H1 (cell line): ENCODE measurements at places on chromosomes 7 and 10. TPM values are rescaled to one million over a fixed set of nuclear protein-coding genes. Genes with fewer than 3 reads are reported as not detected.

TDRD1 gene
- total RNA-seq = 0.71 and 0.92 TPM in 2 replicates

KLF14 gene
- total RNA-seq = not detected in 2 replicates

- no peak overlapping the region for H3K4me3 ChIP-seq
- no peak for DNase-seq
- no peaks in the 10 kb centered on the region for H3K27me3 ChIP-seq
- H3K27ac ChIP-seq = no peak overlapping the region
- H3K36me3 ChIP-seq = no peaks in the 10 kb centered on the region
- H3K4me1 ChIP-seq = peaks cover 14% of the 10 kb centered on the region
Observed at GRCh38 chr10:71647526-71648253, 71.9 kb downstream of the C10orf105 start.

- H3K4me3 ChIP-seq = no peak overlapping the region
- H3K27me3 ChIP-seq = no peaks in the 10 kb centered on the region
- no peak overlapping the region for H3K27ac ChIP-seq
- no peak for DNase-seq
Observed at GRCh38 chr10:108849186-108849585, 1074.1 kb downstream of the XPNPEP1 start.

DNA sequence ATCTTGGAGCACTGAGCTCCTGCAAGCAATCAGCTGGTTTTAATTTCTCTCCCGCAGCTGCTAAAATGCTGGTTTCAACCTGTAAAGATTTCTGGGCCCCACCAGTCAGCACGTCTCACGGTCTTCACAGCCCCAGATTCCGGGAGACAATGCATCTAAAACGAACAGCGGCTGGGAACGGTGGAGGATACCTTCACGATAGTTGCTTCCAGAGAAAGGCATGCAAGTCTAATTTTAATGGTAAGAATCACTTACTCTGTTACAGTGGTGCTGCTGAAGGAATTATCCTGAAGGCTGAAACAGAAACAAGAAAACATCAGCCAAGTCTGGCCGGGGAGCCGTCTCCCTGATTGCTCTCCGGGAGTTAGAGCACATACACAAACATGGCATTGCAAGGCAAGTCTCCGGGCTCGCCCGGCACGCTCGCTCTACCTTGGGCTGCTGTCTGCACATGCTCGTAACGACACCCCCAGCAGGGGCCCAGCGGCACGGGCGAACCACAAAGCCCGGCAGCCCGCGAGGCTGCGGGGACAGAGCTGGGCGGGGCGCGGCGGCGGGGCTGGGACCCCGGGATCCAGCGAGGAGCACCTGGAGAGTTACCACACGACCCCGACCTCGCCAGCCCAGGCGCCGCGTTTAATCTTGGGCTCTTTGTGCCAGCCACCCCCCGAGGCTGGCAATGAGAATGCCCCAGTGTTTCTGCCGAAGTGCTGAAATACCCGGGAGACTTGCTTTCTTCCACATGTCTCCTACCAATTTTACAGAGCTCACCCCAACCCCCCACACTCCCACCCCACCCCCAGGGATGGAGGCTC is at the start of gene FAM13C:
FAM13C (minus strand) TSS at position 406 of the 815 bp plus-strand sequence; CDS start at position 317, 89 bp downstream.
- no peak within 1 kb of the TSS for H3K27ac ChIP-seq
- peak within 1 kb of the TSS; percentile 44 for H3K4me3 ChIP-seq
- DNase-seq = peak; percentile 84
- H3K27me3 ChIP-seq = peaks cover 2% of the 10 kb centered on the region; the same call in 1 of the 2 replicates
- H3K4me1 ChIP-seq = no peaks in the 10 kb centered on the region

GRCh38 chr10:16847644-16848043 is 30.4 kb upstream of the RSU1 start:
- no peaks in the 10 kb centered on the region for H3K4me1 ChIP-seq
- no peak for DNase-seq
- H3K27ac ChIP-seq = no peak overlapping the region
- no peaks in the 10 kb centered on the region for H3K27me3 ChIP-seq

DNA sequence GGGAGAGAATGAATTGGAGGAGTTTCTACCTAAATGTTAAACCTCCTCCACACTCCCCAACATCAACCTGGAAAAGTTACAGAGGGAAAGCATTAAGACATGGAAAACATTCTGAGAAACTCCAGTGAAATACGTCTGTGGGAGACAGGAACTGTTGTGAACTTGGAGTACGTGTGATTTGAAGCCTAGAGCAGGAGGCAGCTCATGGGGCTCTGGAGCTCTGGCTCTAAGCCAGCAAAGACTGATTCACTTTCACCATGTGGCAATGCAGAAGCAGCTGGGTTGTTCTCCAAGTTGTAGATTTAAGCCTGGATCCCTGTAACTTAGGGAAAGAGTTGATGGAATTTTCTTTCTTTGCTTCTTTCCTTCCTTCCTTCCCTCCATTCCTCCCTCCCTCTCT is 503.2 kb downstream of the NRG3 start:
- H3K4me3 ChIP-seq = no peak overlapping the region
- DNase-seq = no peak
- no peak overlapping the region for H3K27ac ChIP-seq
- no peaks in the 10 kb centered on the region for H3K27me3 ChIP-seq
- H3K4me1 ChIP-seq = no peaks in the 10 kb centered on the region

DNA sequence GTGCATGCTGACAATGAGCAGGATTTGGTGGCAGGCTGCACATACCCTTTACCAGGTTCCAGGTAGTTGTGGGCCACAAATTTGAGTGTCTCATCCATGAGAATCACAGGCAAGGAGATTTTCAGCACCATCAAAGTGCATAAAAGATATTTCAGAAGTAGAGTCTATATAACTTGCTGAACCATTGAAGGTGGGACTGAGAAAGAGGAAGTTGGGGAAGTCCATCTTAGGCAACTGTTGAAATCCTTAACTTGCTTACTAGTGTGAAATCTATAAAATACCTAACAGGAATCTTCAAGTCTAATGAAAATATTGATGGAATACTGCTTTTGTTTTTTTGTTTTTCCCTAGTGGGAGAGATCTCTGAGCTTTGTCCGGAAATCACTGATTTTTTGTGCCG is 325.1 kb upstream of the PLXDC2 start:
- peaks cover 1% of the 10 kb centered on the region; the same call in 1 of the 2 replicates for H3K4me1 ChIP-seq
- no peak overlapping the region for H3K4me3 ChIP-seq
- no peaks in the 10 kb centered on the region for H3K27me3 ChIP-seq
- H3K27ac ChIP-seq = no peak overlapping the region
- no peaks in the 10 kb centered on the region for H3K36me3 ChIP-seq
- no peak for DNase-seq

- no peak overlapping the region for H3K4me3 ChIP-seq
- H3K36me3 ChIP-seq = no peaks in the 10 kb centered on the region
- H3K27ac ChIP-seq = no peak overlapping the region
- 0 out of 2 replicates have a peak, but pooled peaks cover under 1% of the 10 kb centered on the region for H3K4me1 ChIP-seq
- no peak for DNase-seq
- no peaks in the 10 kb centered on the region for H3K27me3 ChIP-seq
Observed at GRCh38 chr10:129328546-129328945, 138.5 kb upstream of the MGMT start.

DNA sequence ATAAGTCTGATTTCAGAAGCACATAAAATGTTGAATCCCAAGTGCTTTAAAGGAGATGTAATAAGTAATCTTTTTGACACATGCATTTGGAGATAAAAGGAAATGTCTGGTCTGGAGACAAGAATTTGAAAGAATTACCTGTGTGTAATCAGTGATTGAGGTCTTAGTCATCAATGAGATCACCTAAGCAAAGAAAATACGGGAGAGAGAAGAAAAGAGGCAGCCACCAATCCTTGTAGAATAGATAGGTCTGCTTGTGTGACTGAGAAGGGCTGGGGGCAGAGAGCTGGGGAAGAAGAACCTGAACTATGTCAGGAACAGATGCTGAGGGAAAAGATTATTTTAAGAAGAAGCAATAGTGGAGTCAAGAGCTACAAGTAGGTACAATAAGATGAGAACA is 49.3 kb upstream of the ITPRID1 start:
- no peak for DNase-seq
- peaks cover 6% of the 10 kb centered on the region for H3K4me1 ChIP-seq
- H3K27me3 ChIP-seq = peaks cover 9% of the 10 kb centered on the region
- no peaks in the 10 kb centered on the region for H3K36me3 ChIP-seq

DNA sequence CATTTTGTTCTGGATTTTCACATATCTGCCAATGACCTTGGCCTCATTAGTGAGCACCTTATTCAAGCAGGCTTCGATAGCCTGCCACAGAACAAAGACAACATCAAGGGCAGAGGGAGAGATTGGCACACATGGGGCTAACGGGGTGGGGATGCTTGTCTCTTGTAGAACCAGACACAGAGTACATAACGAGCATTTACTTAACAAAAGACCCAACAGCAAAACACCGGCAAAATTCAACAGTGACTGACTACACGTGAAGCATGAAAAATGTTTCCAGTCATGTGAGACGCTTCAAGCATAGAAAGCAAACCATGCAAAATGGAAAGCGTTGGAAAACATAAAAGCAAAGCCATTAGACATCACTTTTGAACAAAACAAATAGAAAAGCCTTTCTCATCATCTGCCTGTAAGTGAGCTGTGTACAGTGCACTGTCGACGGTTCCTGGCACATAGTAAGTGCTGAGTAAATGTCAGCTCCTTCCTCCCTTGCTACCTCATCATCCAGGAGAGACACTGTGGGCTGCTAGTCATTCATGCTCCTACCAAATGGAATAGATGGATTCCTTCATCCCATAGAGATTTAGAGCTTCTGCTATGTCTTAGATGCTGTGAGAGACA is 134.4 kb upstream of the AGK start:
- peaks cover 3% of the 10 kb centered on the region for H3K4me1 ChIP-seq
- peaks cover 2% of the 10 kb centered on the region; the same call in 1 of the 2 replicates for H3K36me3 ChIP-seq
- no peak overlapping the region for H3K4me3 ChIP-seq
- no peak overlapping the region for H3K27ac ChIP-seq
- no peaks in the 10 kb centered on the region for H3K27me3 ChIP-seq
- DNase-seq = no peak

DNA sequence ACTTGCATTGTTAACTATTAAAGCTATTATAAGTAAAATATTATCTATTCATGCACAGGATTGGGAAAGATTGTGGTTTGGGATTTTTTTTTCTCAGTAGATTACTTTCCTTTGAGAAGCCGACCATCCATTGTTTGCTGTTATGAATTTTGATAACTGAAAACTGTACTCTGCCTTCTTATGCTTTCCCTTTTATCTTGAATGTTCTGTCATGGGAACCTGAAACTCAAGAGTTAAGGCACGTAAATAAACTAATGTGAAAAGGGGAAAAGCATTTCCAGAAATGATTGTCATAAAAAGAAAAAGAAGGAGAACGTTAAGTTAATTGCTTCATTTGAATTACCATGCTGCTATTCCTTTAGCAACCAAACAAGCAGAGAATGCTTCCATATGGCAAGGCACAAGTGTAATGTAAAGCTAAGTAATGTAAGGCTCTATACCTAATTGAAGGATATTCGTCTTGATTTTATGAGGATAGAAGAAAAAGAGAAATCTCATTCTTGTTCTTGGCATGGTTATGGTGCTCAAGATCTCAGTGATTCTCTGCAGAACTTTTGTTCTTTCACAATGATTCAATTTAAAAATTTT is 370.8 kb downstream of the AUTS2 start:
- no peaks in the 10 kb centered on the region for H3K27me3 ChIP-seq
- no peak for DNase-seq
- no peaks in the 10 kb centered on the region for H3K36me3 ChIP-seq
- H3K4me3 ChIP-seq = no peak overlapping the region; the same call in 1 of the 2 replicates
- H3K4me1 ChIP-seq = peaks cover 9% of the 10 kb centered on the region

DNA sequence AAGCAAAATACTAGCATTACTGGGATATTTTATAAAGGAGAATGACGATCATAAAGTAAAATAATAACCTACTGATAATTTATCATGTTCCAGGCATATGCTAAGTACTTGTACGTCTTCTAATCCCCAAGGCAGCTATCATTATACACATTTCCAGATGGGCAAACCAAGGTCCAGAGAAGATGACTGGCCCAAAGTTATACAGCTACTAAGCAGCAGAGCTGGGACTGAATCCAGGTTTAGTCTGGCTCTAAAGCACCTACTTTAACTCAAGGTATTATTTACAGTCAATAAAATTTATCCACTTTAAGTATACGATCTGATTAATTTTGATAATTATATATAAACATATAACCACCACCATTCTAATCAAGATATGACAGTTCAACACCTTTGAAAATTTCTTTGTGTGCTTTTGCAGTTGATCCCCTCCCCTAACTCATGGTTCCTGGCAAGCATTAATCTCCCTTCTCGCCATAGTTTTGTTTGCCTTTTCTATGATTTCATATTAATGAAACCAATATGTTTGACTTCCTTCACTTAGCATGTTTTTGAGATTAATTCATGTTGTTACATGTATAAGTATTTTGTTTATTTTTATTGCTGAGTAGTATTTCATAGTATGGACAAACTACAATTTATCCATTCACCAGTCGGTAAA is 126.7 kb downstream of the CPEB3 start:
- no peaks in the 10 kb centered on the region for H3K4me1 ChIP-seq
- H3K27me3 ChIP-seq = no peaks in the 10 kb centered on the region
- H3K36me3 ChIP-seq = no peaks in the 10 kb centered on the region
- H3K4me3 ChIP-seq = no peak overlapping the region
- DNase-seq = no peak

- no peak overlapping the region for H3K27ac ChIP-seq
- H3K36me3 ChIP-seq = no peaks in the 10 kb centered on the region
- no peaks in the 10 kb centered on the region for H3K27me3 ChIP-seq
- peak; percentile 51 for DNase-seq
Observed at GRCh38 chr10:47340608-47341170, 7.5 kb upstream of the RBP3 start.

- H3K36me3 ChIP-seq = no peaks in the 10 kb centered on the region
- no peaks in the 10 kb centered on the region for H3K4me1 ChIP-seq
- DNase-seq = no peak
- no peak overlapping the region for H3K27ac ChIP-seq
- H3K27me3 ChIP-seq = no peaks in the 10 kb centered on the region
- H3K4me3 ChIP-seq = no peak overlapping the region
Observed at GRCh38 chr7:75948179-75948578, 33.2 kb downstream of the POR start.

GRCh38 chr7:114405427-114405826 is 9.2 kb upstream of the FOXP2 start:
- no peak overlapping the region for H3K4me3 ChIP-seq
- no peaks in the 10 kb centered on the region for H3K4me1 ChIP-seq
- no peaks in the 10 kb centered on the region for H3K36me3 ChIP-seq
- H3K27me3 ChIP-seq = no peaks in the 10 kb centered on the region
- DNase-seq = no peak

GRCh38 chr10:122427280-122427679 is 27.2 kb upstream of the ARMS2 start:
- no peak overlapping the region for H3K27ac ChIP-seq
- no peaks in the 10 kb centered on the region for H3K4me1 ChIP-seq
- no peak overlapping the region for H3K4me3 ChIP-seq
- H3K27me3 ChIP-seq = no peaks in the 10 kb centered on the region

- no peaks in the 10 kb centered on the region for H3K27me3 ChIP-seq
- no peak overlapping the region for H3K4me3 ChIP-seq
- DNase-seq = no peak
- no peaks in the 10 kb centered on the region for H3K36me3 ChIP-seq
- H3K4me1 ChIP-seq = no peaks in the 10 kb centered on the region
Observed at GRCh38 chr10:91381257-91381891, 28.8 kb upstream of the HECTD2 start.

DNA sequence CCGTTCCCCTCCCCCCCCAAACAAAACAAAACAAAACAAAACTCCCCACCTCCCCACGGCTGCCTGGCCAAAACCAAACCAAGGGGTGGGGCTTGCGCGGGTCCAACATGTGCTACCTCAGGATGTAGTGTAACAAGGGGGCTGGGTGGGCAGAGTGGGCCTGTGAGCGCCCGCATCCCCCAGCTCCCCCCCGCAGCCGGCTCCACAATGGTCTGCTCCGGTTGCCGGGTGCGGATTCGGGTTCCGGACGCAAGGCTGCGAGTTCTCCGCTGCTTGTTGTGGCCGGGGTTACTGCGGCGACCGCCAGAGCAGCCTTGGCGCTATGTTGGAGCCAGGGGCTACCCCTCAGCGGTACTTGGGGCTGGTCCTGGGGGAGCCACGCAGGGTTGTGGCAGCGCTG is 4.9 kb downstream of the C10orf143 start:
- peak; percentile 49 for DNase-seq
- peaks cover 1% of the 10 kb centered on the region for H3K4me1 ChIP-seq
- H3K4me3 ChIP-seq = peak overlapping the region; percentile 36; the same call in 1 of the 2 replicates
- H3K27me3 ChIP-seq = no peaks in the 10 kb centered on the region
